G401 (cell line): ENCODE measurements at places on chromosomes 4 and X.

- no peak for DNase-seq
These were observed 35.9 kb downstream of the HPGDS start for GRCh38 chr4:94306713-94307112.

DNA sequence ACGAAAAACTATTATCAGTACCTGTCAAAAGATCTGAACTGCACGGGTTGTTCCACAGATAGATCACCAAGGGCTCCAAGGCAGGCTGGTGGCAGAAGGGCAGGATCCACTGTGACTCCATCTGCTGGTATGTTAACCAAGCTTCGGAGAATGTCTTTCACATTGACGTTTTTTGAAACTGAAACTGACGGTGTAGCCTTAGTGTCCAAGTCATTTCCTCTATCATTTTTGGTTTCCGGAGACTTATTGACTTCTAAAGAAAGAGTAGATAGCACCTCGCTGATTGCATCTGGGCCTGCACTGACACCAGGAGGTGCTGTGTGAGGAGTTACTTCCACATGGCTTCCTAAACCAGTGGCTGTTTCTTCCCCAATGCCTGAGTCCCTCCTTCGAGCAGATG, 186.9 kb downstream of the LRBA start:
- DNase-seq, result no peak

DNA sequence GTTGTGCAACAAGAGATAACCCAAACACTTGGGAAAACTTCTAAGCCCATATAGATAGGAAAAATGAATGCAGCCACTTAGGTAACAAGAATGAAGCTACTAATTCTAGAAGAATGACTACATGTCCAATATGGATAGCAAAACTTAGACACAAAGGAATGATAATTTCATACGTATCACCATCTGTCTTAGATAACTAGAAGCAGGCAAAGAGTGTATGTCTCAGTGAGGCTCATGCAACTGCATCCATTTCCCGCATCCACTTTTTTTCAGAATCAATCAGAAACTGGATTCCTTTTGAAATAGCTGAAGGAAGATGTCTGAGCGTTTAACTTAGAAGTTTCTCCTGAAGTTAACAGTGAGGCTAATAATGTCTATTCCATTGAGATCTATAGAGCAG, 408.7 kb upstream of the PITX2 start:
- no peak for DNase-seq

GRCh38 chrX:9786798-9787635, 788 bp downstream of the SHROOM2 start:
- DNase-seq, result no peak

DNA sequence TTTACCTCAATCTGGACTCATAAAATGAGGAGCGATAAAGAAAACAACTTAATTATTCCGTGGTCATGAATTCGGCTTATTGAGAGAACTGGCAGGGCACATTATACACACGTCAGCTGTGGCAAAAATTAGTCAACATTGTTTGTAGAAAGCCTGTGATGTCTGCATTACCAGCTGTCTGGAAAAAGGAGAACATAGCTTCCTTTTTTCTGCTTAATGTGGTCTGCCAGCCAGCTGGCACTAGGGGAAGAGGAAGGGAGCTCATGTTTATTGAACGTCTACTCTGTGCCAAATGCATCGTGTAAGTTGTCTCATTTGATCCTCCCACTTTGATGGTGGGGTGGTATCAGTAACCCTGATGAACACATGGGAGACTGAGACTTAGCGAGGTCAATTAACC, 367.6 kb downstream of the ARHGAP24 start:
- no peak for DNase-seq

DNA sequence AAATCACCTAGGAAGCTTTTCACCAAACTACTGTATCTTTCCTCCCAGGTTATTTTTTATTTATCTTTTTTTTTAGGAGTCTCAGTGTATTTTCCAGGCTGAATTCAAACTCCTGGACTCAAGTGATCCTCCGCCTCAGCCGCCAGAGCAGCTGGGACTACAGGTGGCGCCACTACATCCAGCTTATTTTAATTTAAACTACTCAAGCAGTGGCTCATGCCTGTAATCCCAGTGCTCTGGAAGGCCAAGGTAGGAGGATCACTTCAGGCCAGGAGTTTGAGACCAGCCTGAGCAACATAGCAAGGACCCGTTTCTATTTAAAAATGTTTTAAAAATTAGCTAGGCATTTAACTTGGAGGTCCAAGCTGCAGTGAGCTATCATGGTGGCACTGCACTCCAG, 37.8 kb downstream of the LEF1 start:
- no peak for DNase-seq

DNA sequence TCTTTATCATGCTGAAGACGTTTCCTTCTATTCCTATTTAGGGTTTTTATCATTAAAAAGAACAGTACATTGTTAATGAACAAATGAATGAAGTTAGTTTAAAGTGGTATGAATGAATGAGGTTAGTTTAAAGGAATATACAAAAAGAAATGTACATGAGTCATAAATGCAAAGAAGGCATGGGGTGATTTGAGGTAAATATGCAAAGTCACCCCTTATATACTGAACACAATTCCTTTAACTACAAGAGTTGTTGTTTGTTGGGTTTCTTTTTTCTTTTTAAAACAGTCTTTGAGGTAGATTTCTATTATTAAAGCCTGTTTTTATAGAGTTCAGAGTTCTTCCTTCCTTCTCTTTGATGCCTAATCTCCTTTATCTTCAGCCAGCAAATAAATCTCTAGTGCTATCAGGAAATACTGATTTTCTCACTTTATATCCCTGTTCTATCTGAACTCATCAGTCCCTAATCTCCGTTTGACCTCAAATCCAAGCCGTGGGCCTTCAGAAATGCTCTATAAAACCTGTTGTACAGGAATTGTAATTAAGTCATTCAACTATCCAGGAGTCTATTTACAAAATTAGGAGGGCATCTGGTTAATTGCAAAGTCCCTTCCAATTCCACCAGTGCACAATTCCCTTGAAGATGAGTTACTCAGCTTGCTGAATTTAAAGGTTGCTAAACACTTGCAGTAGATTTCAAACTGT, 31.6 kb upstream of the ABCG2 start:
- no peak for DNase-seq

GRCh38 chr4:158250321-158250720, 40.0 kb downstream of the TMEM144 start:
- DNase-seq, result no peak

DNA sequence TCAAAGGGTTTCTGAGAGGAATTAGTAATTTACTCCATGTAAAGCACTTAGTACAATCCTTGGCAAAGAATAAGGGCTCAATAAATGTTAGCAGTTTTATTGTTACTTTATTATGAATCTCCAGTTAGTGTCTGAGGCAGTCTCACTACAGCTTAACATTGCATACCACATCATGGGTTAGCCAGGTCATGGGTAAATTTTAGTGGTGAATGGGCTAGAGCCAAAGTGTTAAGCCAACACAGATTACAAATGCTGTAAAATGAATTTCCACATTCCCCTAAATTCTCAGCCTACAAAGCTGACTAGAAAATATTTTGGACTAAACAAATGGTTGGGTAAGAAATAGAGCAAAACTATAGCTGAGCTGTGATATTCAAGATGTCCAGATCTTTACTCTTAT, 72.4 kb downstream of the NRK start:
- no peak for DNase-seq

- DNase-seq, result no peak
These were observed 8.8 kb upstream of the GEMIN8 start for GRCh38 chrX:14038375-14039085.

DNA sequence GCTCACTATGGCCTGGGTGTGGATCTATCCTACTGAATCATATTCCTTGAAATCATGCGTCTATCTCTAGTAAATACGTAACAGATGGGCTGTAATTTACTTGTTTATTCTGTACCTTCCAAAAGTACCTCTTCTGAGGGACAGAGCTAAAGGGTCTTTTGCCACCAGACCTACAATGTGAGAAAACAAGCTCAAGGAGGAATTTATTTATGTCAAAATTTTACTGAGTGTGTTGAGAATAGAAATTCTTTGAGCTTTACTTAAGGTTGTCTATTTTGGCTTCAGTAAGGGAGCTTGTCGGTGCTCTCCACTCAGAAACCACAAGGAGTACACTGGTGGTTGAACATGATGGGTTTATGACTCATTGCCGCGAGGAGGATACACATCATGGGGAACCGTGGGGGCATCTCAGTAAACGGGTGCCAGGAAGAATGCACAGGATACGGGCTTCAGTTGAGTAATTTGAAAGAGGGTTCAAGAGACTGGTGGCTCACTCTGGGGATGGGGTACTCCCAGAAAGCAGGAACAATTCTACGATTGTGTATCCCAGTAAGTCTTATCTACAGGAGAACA, 3.0 kb downstream of the ANK2 start:
- peak; percentile 80 for DNase-seq

DNA sequence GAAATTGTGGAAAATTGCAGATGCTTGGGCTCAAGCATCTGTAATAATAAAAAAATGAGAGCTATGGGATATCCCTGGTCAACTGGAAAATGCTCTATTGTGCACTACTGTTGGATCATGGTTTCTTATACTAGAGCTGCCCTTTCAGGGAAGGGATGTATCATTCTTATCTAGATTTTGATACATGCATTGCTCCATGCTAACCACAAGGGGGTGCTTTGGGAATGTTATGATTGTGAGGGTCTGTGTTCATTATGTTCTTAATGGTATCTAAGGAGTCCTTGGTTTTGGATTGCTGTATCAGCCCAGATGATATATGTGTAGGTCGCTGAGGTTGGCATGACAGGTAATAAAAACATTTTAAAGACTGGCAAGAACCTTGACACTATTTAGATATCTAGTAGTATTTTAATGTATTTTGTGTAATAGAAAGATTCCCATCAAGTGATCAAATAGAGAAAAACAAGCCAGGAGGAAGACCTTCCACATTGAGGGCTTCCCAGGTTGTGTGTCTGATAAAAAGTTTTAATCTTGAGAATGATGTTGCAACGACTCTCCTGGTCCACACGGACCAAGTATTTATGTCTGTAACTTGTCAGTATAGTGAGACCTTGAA, 49.2 kb upstream of the TLR2 start:
- peak; percentile 8 for DNase-seq

- peak; percentile 40 for DNase-seq
These were observed 584 bp downstream of the TMEM271 start for GRCh38 chr4:575281-576141.

- DNase-seq, result no peak
These were observed 235.6 kb upstream of the HHIP start for GRCh38 chr4:144410230-144410783.

GRCh38 chrX:137058339-137059127, 24.7 kb upstream of the GPR101 start:
- DNase-seq, result no peak

GRCh38 chr4:81152839-81153713, 61.9 kb downstream of the PRKG2 start:
- no peak for DNase-seq

DNA sequence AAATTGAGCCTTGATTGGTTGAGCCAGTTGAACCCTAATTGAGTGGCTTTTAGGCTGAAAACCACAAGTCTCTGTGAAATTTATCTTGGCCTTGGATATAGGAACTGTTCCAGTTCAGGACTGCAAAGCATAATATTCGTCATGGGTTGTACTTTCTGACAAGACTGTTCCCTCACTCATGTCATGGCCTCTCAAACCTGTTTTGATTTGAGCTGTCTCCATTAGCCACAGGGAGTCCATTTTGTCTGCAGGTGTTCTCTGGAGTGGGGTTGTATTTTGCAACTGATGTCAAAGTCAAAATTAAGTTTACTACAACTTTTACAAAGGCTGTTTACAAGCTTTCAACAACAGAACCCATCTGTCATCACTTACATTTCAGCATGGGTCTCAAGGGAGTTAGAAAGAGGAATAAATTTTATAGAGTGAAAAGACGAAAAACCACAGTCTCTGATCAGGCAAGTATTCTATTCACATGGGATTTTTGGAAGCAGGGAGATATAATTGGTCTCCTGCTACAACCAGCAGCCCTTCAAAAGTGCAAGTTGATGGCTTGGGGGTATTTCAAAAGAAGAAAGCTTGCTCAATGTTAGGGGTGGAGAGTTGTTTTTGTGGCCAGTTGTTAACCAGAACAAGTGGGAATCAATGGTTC, 1716.3 kb downstream of the C4orf33 start:
- DNase-seq, result no peak

- DNase-seq, result no peak
These were observed 347.1 kb downstream of the IDS start for GRCh38 chrX:149157976-149158375.

- no peak for DNase-seq
These were observed 12.2 kb downstream of the ANXA5 start for GRCh38 chr4:121684561-121684960.

DNA sequence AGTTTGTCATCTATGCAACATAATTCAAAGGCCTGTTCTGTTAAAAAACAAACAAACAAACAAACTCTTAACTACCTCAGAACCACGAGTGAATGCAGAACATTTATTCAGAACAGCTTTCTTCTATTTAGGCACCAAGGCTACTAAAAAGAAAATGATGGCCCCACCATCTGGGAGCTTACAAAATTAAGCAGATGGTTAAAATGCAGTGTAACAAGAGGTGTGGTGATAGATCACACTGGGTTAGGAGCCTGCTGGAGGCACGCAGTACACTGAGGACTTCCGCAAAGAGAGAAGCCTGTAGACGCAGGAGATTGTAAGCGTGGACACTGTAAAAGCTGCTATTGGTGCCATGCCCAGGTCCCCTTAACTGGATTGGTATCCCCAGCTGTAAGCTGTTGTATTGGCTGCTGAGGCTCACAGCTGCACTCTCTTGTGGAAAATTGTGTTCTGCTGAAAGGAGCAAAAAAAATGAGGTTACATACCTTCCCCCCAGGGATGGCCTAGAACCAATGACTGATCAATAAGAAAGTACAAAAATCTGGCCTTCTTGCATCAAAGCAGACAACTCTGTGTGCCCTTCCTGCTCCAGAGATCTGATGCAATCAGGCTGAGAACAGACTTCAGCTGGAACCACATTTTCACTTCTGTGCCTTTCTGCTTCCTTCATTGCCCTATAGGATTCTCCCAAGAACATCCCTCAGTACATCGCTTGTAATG, 60.0 kb downstream of the SHROOM3 start:
- no peak for DNase-seq

- DNase-seq, result no peak
These were observed 235.7 kb downstream of the NKX6-1 start for GRCh38 chr4:84263415-84263814.

- DNase-seq, result no peak
These were observed at the start of gene ARHGAP24 for GRCh38 chr4:85474818-85475630. TSS of gene ARHGAP24 (plus strand) at chr4:85475150.

- DNase-seq, result peak; percentile 50
These were observed 1.4 kb downstream of the MID1 start for GRCh38 chrX:10618961-10619360.

GRCh38 chr4:130214268-130214667, 1118.3 kb downstream of the C4orf33 start:
- no peak for DNase-seq

GRCh38 chrX:119401569-119401968, 2.4 kb downstream of the SLC25A43 start:
- DNase-seq, result no peak

GRCh38 chrX:55057675-55058249, 17.1 kb upstream of the PAGE2B start:
- DNase-seq, result peak; percentile 67

- DNase-seq, result no peak
These were observed 194.2 kb downstream of the RAPGEF2 start for GRCh38 chr4:159297091-159297490.

- DNase-seq, result peak; percentile 64
These were observed 148.7 kb downstream of the TSPAN5 start for GRCh38 chr4:98509721-98510120.

GRCh38 chr4:2734612-2735011, 21.5 kb downstream of the TNIP2 start:
- no peak for DNase-seq

GRCh38 chrX:36908801-36909675, 99.1 kb upstream of the FAM47C start:
- peak; percentile 11 for DNase-seq

GRCh38 chr4:180106122-180106521, 2137.1 kb upstream of the TENM3 start:
- DNase-seq, result no peak
